ENCODE measurements at places on chromosomes 12 and 14. TPM values are rescaled to one million over a fixed set of nuclear protein-coding genes. Genes with fewer than 3 reads are reported as not detected.

GRCh38 chr12:4106621-4107020 is 166.9 kb upstream of the CCND2 start:
- no peak for DNase-seq

GRCh38 chr12:120301962-120302815 is at the start of gene SIRT4:
SIRT4 (plus strand) TSS chr12:120302321; CDS start chr12:120303562, 1,241 bp downstream.
- peak; percentile 91 for DNase-seq

DNA sequence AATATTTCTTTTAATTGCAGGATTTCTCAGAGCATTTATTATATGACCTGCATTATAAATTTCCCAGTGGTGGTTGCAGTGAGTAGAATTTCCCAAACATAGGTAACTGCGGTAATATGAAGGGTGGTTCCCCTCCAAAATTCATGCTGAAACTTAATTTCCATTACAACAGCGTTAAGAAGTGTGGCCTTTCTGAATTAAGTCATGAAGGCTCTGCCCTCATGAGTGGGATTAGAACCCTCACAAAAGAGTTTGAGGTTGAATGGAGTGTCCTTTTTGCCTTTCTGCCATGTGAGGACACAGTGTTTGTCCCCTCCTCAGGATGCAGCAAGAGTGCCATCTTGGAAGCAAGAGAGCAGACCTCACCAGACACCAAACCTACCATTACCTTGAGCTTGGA is 233.6 kb downstream of the KTN1 start:
- DNase-seq, result no peak

DNA sequence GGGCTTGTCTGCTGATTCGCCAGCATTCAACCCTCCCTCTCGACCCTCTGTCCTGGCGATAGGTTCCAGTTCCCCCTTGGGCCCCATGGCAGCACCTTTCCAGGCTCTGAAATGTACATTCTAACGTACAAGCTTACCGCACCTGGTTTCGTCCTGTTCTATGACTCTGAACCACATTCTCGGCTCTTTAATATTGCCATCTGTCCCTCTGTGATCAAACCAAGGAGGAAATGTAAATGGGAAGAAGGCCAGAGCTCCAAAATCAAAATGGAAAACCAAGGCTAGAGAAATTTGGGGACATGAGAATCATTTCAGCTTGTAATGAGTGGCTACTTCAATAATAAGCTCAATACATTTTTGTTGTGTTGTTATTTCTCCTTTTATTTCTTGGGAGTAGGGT is 117.2 kb downstream of the TTC7B start:
- no peak for DNase-seq

- DNase-seq, result no peak
Observed at GRCh38 chr14:99186956-99187690, 84.9 kb downstream of the BCL11B start.

DNA sequence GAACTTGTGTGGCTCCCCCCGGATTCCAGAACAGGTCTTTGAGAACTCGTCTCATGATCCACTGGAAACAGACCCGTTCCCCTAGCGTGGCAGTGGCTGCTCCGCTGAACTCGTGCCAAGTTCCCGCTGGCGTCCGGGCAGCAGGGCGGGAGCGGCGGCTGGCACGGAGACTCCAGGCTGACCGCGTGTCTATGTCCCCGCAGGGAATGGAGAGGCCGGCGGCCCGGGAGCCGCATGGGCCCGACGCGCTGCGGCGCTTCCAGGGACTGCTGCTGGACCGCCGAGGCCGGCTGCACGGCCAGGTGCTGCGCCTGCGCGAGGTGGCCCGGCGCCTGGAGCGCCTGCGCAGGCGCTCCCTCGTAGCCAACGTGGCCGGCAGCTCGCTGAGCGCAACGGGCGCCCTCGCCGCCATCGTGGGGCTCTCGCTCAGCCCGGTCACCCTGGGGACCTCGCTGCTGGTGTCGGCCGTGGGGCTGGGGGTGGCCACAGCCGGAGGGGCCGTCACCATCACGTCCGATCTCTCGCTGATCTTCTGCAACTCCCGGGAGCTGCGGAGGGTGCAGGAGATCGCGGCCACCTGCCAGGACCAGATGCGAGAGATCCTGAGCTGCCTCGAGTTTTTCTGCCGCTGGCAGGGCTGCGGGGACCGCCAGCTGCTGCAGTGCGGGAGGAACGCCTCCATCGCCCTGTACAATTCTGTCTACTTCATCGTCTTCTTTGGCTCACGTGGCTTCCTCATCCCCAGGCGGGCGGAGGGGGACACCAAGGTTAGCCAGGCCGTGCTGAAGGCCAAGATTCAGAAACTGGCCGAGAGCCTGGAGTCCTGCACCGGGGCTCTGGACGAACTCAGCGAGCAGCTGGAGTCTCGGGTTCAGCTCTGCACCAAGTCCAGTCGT is 1.5 kb downstream of the APOLD1 start:
- DNase-seq, result peak; percentile 84

DNA sequence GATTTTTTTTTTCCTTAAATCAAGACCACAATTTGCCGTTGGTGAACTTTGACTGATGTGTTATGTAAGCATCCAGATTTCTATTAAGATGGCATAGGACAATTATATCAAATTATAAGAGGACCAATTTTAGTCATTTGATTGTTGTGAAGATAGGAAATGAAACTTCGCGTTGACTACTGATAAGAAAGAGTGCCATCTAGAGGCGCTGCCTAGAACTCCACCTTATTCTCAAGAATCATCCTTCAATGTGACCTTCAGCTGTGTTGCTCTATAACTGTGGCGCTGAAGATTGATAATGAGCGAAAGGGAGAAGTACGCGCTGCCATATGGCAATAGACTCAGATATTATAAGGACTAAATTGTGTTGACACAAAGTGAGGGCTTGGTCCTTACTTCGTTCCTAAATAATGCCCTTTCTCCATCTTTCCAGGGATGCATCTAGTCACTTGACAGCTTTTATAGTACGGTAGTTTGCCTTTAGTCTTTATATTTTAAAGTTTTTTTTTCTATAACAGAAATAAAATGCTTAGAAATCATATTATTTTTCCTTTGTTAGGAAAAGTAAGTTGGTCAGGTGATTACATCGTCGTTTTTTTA is 350.8 kb upstream of the STXBP6 start:
- peak; percentile 13 for DNase-seq

DNA sequence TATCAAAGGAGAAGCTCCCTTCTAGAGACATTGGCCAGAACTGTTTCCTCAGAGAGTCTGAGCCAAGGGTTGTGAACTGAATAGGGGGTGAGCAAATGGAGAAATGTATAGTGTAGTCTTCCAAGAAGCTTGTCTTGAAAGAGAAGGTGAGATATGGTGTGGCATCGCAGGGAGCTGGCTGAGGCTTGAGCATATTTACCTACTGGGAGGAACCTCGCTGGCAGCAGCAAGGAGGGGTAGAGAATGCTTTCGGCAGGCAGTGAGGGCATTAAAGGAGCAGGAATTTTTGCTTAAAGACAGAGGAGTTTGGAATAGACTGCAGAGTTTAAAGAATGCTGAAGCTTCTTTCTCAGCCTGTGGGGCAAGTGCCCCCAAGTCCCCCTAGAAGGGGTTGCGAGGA is 59.3 kb upstream of the PRMT8 start:
- no peak for DNase-seq

Gene CBX5
- polyA plus RNA-seq, result 32.6 TPM

Gene MUCL1
- polyA plus RNA-seq, result not detected

Measured in K562 (cell line).